ENCODE measurements at places on chromosomes 1 and 21.

GRCh38 chr21:18521204-18521603, 117.6 kb upstream of the TMPRSS15 start:
- no peak for DNase-seq

- DNase-seq = no peak
Observed at GRCh38 chr1:241034203-241034936, 322.6 kb downstream of the RGS7 start.

GRCh38 chr1:216596281-216596862, 126.9 kb downstream of the ESRRG start:
- DNase-seq = no peak

- DNase-seq = no peak
Observed at GRCh38 chr1:216740331-216740730, 17.1 kb upstream of the ESRRG start.

- DNase-seq = no peak
Observed at GRCh38 chr1:7418442-7419080, 352.5 kb upstream of the VAMP3 start.
